ENCODE measurements at places on chromosomes 12 and 14.

DNA sequence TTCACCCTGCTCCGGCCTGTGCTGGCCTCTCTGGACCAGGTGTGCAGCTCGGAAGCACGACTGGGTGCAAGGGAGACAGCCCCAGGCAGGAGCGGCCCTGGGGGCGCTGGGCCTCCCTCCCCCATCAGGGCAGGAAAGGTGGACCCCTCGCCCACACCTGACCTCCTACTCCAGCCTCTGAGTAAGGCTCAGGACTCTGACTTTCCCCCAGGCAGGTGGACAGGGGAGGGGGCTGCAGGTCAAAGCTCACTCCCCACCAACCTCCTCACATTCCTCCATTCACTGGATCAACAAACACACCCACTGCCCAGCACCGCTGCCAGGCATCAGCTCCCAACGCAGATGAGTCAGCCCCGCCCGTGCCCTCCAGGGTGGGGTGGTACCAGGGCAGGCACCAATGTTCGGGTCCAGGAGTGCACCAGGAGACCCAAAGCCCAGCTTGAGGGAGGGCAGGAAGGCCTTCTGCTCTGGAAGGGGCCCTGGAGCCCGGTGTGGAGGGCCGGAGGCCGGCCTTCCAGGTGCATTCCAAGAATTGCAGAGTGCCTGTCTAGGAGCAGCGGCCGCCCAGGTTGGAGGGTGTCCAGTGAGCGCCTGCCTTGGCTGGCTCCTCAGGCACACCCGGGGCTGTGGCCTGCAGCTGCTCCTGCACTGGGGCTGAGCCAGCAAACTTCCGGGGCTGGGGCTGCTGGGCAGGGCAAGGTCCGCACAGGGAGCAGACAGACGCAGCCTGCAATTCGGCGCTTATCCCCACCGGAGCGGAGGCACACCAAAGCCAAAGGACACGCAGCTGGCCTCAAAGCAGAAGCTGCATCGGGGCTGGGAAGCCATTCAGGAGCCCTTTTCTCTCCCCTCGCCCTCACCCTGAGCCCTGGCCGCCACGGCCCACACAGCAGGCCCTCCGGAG is 1.6 kb upstream of the INF2 start:
- DNase-seq, result no peak

GRCh38 chr14:69260190-69260860 is 367 bp downstream of the GALNT16 start:
- DNase-seq, result peak; percentile 25

DNA sequence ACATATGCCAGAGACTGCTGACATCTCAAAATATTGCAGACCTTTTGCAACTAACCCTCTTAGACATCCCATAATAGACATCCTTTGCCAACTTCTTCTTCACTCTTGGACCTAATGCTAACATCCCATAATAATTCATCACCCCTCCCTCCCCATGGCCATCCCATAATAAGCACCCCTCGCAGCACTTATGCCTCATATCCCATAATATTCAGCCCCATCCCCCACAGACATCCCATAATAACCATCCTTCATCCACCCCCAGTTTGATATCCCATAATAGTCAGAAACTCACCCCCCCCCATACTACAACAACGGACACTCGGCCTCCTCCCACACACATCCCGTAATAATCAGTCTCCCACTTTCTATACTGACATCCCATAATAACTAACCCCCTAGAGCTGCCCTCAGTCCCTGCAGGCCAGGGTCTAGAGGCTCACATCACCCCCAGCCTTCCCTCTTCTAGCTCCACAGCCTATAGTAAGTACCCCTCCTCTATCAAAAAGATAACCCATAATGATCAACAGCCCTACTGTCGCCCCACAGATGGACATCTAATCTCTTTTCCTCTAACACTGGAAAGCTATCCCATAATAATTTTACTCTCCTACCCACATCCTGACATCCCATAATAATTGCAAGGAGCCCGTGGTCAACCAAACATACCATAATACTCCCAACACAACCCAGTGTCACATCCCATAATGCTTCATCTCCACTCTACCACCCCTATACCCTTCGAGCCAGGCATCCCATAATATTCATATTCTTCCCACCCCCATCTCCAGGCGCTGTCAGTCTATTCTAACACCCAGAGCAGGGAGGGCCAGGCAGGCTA is 792 bp upstream of the CHD4 start:
- DNase-seq, result peak; percentile 84

DNA sequence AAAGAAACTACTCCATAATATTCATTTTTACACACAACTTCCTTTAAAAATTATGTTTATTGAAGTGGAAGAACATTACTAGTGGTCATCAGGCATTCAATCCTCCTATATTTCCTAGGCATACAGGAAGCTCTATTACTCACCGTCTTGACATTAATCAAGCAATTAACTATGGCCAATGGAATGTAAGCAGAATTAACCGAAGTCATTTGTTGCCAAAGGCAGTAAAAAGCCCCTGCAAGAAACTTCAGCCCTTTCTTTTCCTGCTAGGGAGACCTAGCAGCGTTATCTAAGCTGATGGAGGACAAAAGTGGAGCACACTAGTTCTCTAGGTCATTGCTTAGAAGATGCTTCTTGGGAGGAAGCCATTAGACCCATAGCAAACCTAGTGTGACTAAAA is 399.6 kb downstream of the KCNH5 start:
- no peak for DNase-seq

DNA sequence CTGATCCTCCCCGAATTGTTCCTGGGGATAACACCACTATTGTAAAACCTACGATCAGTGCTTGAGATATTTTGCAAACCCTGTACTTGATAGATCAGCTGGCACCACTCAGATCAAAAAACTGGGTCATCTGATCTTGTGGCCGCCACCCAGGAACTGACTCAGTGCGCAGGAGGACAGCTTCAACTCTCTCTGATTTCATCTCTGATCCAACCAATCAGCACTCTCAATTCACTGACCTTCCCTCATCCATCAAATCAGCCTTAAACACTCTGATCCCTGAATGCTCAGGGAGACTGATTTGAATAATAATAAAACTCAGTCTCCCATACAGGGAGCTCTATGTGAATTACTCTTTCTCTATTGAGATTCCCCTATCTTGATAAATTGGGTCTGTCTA is 4.2 kb upstream of the XPOT start:
- no peak for DNase-seq

- DNase-seq, result no peak
These were observed 227.4 kb downstream of the TMEM132D start for GRCh38 chr12:129676411-129676810.

GRCh38 chr12:70794131-70794530 is 126.4 kb downstream of the PTPRR start:
- no peak for DNase-seq

GRCh38 chr14:68243450-68244010 is 424.0 kb downstream of the RAD51B start:
- DNase-seq, result no peak

- no peak for DNase-seq
These were observed 266.4 kb upstream of the GRIP1 start for GRCh38 chr12:66945189-66945817.

- no peak for DNase-seq
These were observed 61.4 kb downstream of the WSCD2 start for GRCh38 chr12:108190529-108190928.

DNA sequence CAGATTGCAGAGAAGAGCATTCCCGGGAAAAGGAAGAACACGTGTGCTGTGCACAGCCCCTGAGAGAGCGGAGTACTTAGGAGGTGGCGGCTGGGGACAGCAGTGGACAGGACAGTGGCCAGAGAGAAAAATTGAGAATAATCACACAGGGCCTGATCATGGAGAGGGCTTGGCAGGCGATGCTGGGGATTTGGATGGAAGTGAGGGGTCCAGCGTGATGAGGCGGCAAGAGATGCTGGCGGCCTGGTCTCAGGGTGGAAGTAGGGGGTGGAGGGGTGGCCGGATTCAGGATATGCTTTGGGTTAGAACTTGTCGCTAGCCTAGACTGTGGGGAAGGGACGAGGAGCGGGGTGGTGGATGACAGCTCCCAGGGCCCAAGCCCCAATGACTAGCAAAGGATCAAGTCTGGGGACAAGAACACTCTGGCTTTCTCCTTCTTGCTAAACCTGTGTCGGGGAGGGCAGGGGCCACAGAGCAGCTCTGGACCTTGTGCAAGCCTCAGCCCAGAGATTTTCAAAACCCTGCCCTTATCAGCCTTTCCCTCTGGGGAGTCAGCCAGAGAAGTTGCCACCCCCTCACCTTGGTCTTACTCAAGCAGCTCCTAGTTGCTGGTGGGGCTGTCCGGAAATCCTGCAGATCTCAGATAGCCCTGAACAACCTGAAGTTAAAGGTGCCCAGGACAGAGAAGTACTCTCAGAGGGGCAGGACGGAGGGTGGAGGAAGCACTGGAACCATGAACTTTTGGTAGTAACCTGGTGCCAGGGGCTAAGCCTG is 1.3 kb downstream of the HVCN1 start:
- DNase-seq, result no peak

DNA sequence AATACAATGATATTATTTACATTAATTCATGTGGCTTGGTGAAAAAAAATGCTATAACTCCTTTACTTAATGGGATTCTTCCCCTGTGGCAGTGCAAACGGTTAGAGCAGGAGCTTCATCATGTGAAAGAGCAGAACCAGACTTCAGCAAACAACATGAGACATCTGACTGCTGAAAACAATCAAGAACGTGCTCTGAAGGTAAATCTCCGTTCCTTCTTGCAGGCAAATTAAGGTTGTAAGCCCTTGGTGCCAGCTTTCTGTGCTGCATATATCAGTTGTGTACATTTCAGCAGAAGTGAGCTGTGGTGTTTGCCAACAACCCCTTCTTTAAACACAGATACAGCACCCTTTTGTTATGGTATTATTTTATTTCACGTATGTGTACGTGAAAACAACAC is 171.7 kb downstream of the MIPOL1 start:
- no peak for DNase-seq

DNA sequence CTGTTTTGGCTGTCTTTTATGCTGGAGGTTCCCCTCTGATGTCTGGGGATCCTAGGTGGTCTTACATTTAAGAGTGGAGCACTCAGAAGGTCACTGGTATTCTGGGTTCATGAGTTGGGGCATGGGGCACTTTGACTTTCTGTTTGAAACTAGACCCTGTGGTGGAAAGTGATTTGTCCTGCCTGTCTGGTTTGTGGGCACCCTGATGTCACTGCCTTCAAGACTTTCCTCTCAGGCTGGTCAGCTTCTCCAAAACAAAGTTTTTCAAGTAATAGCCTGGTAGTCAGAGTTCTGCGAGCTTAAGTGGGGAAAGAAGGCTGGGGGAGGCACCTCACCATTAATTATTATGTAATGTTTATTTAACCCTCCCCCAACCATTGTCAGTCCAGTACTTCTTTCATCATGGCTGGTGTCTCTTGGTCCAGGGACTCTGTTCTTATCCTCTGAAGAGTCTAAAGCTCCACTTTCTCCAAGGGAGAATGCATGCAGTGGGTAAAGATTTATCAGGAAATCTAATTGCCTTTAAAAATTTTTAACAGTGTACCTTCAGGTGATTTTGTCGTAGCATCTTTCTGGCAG is 35.3 kb downstream of the ZC3H14 start:
- DNase-seq, result no peak

DNA sequence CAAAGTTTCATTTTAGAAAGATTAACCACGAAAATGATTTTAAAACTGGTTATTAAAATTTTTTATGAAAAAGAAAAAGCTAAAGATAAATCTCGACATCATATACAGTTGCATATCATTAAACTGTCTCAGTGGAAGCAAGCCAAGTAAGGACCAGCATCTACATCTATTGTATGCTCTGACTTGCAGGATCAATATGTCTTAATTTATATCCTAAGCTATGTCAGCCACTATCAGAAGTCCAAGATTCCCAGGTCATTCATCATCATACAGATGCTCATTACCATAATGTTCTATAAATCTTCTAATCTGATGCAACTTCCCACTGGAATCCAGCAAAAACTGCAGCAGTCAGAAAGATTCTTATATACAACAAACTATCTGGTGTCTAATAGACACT is 43.5 kb downstream of the CMAS start:
- DNase-seq, result no peak

- DNase-seq, result no peak
These were observed 615.2 kb downstream of the RPS29 start for GRCh38 chr14:48970943-48971342.

DNA sequence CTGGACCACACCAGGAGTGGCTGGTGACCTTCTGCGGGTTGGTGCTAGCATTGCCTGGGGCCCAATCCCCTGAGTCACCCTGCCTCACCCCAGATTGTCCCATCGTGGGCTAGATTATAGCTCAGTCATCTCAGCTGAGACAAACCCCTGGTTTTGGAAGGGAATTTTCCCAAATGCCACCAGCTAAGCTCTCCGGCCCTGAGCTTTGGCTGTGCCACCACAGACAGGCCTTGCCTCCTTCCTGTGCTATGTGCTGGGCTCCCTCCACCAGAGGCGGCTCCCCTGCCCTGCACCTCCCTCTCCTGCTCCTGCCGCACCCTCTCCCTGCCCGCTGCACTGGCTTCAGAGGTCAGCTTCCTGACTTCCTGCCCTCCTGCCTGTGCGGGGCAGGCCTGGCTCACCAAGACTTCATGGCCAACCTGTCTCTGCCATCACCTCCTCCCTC is 196.3 kb downstream of the TSPAN9 start:
- no peak for DNase-seq
